ENCODE measurements at places on chromosomes 2 and 18.

GRCh38 chr2:172817411-172817810 is 81.8 kb downstream of the RAPGEF4 start:
- no peak for DNase-seq

- no peak for DNase-seq
Observed at GRCh38 chr2:42327125-42327524, 33.9 kb downstream of the COX7A2L start.

DNA sequence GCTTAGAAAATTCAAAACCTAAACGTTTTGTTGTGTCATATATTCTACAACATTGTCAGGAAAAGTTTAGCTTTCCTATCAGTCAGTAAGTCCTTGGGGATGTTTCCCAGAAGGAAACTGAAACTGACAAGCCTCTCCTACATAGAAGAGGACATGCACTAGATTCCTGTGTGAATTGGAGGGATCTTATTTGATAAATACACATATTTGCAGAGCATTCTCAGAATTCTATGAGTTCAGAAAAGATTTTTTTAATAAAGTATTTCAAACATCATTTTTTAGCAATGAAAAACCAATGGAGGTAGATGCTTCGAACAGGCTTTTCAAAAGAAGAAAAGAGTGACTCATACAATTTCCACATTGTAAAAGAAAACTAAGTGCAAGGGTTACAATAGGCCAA is 1706.7 kb downstream of the SUCLG1 start:
- no peak for DNase-seq

DNA sequence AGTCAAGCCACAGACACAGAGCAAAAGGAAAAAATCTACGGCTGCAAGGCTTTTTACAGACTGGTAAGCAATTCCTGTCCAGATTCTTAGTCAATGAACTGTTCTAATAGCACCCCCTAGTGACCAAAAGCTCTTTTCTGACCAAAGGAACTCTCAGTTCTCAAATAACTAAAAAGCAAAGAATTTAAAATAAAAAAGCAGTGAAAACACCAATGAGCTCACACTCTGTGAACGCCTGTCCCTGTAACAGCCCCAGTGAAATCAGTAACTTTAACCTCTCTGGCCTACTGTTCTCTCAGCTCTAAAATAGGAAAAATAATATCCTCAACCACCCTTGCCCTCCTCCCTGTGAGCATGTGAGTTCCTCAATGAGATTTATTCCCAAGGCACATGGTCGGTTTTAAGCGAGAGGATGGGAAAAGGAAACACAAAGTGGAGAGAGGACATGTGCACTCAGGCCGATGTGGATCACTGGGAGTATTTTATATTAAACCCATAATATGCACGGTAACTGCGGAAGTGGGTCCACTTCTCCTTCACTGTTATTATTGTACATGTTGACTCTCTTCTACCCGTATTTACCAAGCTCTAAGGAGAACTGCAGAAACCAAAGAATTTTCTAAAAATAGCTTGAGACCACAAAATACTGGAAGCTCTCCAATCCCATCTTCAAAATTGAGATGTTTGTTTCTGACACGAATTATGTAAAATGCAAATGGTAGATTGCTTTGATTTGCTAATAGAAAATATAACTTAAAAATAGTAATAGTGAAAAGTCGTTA is 128.5 kb downstream of the STK39 start:
- DNase-seq: peak; percentile 70

DNA sequence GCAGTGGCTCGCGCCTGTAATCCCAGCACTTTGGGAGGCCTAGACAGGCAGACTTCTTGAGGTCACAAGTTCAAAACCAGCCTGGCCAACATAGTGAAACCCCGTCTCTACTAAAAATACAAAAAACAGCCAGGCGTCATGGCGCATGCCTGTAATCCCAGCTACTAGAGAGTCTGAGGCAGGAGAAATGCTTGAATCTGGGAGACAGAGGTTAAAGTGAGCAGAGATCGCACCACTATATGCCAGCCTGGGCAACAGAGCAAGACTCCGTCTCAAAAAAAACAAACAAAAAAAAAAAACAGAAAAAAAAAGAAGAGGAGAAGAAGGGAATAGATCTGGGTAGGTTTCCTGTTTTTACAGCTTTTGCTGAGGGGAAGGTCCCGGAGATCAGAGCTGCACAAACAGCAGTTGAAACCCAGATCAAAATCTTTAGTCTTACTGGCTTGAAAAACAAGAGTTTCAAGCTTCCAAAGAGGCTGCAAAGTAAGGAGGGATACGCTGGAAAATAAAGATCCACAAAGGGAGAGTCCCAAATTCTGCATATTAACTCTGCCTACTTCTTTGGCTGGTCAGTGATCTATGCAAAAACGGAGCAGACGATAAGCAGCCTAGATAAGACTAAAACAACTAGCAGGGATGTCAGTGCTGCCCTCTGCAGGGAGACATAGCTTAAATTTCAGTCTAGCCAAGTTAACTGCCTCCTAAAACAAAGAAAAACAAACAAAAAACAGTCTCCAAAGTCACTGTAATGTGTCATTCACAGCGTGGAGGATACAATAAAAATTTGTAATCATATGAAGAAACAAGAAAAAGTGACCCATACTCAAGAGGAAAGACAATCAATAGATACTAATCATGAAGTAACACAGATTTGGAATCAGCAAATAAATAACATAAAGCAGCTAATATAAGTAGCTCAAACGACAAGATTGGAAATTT is 74.1 kb downstream of the TLK1 start:
- DNase-seq: peak; percentile 56

- DNase-seq: no peak
Observed at GRCh38 chr2:239289545-239289944, 111.3 kb downstream of the HDAC4 start.

DNA sequence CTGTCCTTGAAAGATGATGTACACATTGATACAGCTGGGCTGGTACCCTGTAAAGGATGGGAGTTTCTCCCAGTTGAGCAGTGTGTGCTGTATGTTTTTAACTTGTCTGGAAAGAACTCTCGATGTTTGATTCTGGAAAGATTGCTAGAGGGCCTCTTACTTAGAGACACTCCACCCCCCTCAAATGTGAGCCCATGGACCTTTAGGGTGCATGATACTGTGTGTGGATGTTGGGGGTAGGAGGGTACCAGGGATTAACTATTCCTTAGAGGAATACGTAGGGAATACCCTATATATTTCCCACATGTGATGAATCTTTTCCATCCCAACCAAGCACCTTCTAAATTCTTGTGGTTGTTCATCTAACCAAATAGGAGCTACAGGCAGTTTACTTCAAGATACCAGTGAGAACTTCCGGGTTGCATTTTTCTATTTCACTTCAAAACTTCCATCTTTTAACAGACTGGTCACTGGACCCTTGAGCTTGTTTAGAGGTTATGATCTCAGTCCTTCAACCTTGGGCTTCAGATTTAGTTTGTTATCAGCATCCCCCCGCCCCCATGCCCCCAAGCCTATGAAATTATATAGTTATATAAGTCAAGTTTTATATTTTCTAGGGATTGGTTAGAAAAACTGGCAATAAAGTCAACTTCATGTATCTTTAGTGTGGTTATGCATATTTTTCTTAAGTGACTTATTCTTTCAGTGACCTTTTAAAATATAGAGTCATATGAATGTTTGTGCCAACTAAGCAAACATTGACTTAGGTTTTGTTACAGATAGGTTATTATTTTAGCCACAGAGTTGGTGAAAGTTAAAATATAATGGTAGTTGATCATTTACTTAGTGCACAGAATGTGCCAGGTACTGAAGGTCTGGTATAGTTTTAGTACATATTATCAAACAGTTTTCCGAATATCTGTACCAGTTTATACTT is 18.2 kb downstream of the AFTPH start:
- DNase-seq: no peak

DNA sequence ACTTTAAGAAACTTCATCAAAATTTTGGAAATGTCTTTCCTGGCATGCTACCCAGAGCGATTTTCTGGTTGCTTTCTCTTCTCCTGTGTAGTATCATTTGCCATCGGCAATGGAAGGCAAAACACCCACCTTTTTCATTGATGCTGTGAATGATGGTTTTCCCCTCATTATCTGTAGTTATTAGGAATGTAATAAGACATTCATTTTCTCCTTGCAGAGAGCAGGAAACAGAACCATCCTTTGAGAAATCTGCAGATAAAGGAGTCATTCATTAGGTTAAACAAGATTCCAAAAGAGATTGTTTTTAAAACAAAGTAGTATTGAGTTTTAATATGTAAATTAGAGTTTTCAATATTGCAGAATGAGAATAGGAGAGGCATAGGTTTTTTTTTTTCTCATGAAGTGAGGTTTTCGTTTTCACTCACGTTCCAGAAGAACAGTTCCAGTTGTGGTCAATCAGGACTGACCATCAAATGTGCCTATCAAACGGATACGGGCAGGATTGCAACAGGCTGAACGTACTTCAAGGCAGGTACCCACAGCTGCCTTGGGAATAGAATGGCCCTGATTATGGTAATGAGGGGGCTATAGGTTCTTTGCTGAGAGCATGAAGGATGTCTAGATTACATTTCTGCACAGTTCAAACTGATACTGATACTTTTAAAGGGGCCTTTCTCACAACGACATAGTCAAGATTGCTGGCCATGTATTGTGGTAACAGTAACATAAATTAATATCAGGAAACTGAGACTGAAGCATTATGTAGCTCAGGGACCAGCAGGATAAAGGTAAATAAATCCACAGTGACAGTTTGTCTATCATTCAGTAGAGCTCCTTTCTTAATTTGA is 49.8 kb upstream of the PLA2R1 start:
- no peak for DNase-seq

DNA sequence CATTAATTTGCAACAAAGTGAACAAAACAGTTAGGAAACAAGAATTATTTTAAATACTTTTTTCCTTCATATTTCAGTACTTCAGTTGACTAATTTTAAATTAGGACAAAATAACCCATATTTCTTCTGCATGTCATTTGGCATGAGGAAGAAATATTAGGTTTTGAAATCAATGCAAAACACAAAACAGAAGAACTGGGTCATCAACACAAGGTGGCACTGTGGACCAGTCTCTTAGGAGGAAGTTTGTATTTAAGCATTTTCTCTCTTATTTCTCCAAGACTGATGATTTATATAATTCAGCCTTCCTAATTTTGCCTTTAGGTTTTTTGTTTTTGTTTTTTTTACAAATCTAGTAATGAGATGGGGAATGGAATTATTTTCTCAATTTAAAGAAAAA is 352.8 kb upstream of the KCNH7 start:
- peak; percentile 59 for DNase-seq
